Stimulated activated naive B cell treated with anti-CD40 and anti-IgM and Interleukin-4, amounts not matched to agents 10 μg/mL and 1 μg/mL and 100 μg/mL, for 72 hours (primary cell): ENCODE measurements at places on chromosomes 12 and 14.

GRCh38 chr14:23615856-23616255 is 20.3 kb upstream of the DHRS2 start:
- no peak for DNase-seq

GRCh38 chr12:110249105-110249504 is 31.9 kb upstream of the ATP2A2 start:
- DNase-seq, result no peak

DNA sequence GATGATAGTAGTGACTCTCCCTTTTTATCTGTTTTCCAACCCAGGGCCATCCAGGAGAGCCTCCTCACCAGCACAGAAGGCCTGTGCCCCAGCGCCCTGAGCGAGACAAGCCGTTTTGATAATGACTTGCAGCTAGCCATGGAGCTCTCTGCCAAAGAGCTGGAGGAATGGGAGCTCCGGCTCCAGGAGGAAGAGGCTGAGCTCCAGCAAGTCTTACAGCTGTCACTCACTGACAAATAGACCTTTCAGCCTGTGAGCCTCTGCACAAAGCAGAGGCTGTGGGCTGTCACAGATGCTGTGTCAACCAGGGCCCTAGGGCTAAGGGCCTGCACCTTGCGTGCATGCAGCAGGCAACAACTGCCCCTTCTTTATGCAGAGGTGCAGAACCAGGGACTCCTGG is 11.0 kb downstream of the C12orf76 start:
- no peak for DNase-seq

- DNase-seq, result no peak
Observed at GRCh38 chr12:58171914-58172313, 230.5 kb downstream of the ATP23 start.

DNA sequence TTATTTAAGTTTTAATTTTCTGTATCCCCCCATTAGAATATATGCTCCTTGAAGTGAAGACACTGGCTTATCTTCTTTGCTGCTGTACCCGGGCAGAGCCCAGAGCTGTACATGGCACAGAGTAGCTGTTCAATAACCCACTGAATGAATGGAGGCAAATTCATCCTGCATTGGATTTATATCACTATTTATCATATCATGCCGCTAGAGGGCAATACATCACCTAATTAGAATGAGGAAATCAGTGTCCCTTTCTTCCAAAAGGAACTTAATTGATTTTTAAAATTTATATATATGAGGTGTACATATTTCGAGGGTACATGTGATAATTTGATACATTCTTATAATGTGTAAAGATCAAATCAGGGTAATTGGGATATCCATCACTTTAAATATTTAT is 89.2 kb upstream of the TMEM260 start:
- no peak for DNase-seq

DNA sequence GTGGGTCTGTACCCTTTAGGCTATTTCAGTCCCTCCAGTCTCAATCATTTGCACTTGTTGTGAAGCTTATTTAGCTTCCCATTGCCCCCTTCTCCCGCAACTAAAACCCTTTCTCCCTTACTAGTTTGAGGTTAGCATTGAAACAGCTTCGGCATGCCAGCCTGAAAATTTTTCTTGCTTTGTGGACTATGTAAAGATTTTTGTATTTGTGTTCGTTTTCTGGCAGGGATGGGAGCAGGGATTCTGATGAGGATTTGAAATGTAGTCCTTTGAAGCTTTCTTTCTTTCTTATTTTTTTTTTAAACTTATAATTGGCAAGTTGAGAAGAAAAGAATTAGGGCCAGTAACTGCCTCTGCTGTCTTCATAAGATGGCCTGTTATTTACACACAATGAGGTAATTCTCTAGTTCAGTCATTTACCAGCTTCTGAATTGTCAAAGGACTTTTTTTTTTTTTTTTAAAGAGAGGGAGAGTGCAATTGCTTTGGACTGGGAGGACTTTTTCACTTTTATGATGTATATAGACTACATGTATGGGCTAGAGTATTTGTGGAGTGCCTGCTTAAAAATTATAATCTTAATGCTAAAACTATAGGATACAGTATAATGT is 29.0 kb downstream of the PALS1 start:
- no peak for DNase-seq

GRCh38 chr12:46266382-46266791 is 2.5 kb downstream of the SLC38A1 start:
- DNase-seq, result no peak

DNA sequence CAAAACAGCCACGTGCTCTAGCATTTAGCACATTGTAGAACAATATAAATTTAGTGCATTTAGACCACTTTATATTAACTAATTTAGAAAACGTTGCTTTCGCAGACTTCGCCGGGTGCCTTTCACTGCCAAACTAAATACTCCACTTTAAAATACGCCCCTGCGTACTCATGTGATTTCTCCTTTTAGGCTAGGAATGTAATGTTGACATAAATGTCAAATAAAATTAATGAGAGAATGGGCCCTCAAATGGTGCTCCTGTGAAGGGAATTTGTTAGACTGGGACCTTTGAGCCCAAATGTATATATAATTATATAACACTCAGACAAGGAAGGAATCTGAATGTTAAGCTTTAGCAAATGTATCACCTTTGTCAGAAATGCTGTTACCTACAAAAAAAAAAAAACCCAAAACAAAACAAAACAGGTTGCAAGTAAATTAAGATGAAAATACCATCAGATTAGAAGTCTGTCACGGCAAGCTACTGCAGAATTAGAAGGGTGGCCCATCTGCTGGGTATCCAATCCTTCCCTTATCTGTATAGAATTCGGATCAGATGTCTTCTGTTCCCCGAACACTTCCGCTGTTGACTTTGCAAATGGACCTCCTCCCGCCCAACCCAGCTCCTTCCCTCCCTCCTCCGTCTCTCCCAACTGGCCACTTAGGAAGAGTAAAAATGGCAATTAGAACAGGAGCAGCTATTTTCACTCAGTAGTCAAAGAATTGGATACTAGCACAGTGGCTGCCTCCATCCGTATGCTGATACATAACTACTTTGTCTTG is 159.3 kb upstream of the FOXN3 start:
- no peak for DNase-seq
